Umbilical cord (tissue), 2 donors: ENCODE measurements at places on chromosomes 16 and 17. TPM values are rescaled to one million over a fixed set of nuclear protein-coding genes. Genes with fewer than 3 reads are reported as not detected.

- DNase-seq, result peak; percentile 78
Measured at GRCh38 chr17:30376621-30377452, 1.9 kb upstream of the CPD start.

The RHBDF1 gene
- total RNA-seq, result 27.4 TPM

The PITPNM3 gene
- 4.8 TPM for total RNA-seq

The CAPNS2 gene
- total RNA-seq, result 21.4 TPM

DNA sequence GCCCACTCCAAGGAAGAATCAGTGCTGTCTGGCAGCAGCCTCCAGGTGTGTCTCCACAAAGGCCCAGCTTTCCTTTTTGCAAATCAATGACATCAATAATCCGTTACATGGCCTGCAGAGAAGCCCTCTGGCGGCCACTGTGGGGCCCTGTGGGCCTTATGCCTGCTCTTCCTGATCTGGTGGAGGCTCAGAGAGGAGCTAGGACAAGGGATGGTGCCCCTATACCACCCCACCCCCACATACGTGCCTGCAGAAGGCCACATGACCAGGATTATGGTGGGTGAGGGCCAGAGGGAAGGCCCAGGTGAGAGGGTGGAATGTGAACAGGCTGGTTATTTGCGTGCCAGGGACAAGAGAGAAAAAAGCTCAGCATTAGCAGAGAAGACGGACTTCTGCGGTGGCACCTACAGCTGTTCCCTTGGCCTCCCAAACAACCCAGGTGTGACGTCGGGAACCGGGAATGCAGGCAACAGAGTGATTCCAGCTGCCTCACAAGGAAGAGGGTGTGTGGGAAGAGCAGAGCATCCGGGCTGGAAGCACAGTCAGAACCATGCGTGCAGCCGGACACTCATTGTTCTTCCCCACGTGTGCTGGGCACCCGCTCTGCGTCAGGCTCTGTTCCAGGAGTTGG lies 22.5 kb downstream of the EIF4A3 start:
- peak; percentile 32 for DNase-seq
